DND-41 (cell line): ENCODE measurements at places on chromosomes 16 and 17.

- H3K4me3 ChIP-seq = no peak overlapping the region
- H3K4me1 ChIP-seq = no peaks in the 10 kb centered on the region
- H3K36me3 ChIP-seq = no peaks in the 10 kb centered on the region
- DNase-seq = no peak
These were observed 441.6 kb upstream of the SALL1 start for GRCh38 chr16:51592535-51593300.

- H3K27me3 ChIP-seq = no peaks in the 10 kb centered on the region
- H3K27ac ChIP-seq = no peak overlapping the region
- H3K4me1 ChIP-seq = no peaks in the 10 kb centered on the region
- H3K4me3 ChIP-seq = no peak overlapping the region
- no peak for DNase-seq
These were observed 881.3 kb downstream of the CDH11 start for GRCh38 chr16:64240586-64240985.

GRCh38 chr17:48663134-48663924 lies 37.2 kb upstream of the HOXB9 start:
- no peaks in the 10 kb centered on the region for H3K36me3 ChIP-seq
- H3K4me1 ChIP-seq = no peaks in the 10 kb centered on the region
- DNase-seq = no peak

- H3K4me1 ChIP-seq = no peaks in the 10 kb centered on the region
- H3K27me3 ChIP-seq = peaks cover 5% of the 10 kb centered on the region
- H3K27ac ChIP-seq = no peak overlapping the region
- DNase-seq = no peak
- H3K4me3 ChIP-seq = no peak overlapping the region
These were observed 9.7 kb upstream of the SNF8 start for GRCh38 chr17:48954300-48954755.

DNA sequence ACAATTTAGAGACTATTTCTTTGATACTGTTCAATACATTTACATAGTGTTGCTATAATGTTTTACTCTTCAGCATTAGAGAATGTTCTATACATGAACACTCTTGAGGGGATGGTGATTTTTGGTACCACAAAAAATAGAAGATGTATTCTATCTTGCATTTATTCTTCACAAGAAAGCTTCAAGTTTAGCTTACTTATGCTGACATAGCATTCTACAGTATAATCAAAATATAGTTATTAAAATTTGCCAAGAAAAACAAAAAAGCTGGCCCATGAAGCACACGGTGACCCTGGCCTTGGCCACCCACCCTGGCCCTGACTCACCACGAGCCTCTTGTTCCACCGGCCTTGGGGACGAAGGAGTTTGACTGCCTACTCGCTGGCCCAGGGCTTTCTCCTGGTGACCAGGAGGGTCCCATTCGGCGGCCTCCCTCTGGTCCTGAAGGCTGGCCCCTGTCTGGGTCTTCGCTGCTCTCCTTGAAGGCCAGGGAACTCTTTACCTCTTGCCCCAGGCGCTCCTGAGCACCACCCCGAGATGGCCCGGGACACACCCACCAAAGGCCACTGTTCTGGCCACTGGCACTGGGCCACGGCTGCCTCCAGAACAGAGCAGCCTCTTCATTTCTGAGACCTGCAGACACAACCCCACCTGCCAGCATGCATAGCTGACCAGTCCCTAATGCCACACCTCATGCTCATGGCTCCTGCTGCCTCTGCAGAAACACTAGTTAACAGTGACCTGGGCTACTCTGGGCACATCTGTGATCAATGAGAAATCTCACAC lies 22.5 kb upstream of the ICAM2 start:
- no peak overlapping the region for H3K4me3 ChIP-seq
- peaks cover 27% of the 10 kb centered on the region for H3K36me3 ChIP-seq
- DNase-seq = no peak
- H3K27me3 ChIP-seq = no peaks in the 10 kb centered on the region

DNA sequence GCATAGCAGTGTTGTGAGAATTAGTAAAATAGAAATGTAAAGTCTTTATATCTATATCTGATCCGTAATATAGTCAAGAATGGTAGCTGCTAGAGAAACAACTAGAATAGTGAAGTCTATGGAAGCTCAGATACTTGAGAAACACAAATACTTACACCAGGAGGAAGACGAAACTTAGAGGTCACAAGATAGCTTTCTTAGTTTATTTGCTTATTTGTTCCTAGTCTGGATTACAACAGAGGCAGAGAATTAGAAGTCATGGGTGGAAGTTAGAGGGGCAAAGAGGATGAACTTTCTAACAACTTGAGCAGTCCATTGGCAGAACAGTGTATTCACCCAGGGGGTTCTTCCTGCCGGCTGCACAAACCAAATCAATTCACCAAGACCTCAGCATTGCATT lies 13.9 kb downstream of the GNGT2 start:
- no peak for DNase-seq
- peaks cover 13% of the 10 kb centered on the region for H3K4me1 ChIP-seq
- H3K27me3 ChIP-seq = no peaks in the 10 kb centered on the region

- no peak overlapping the region for H3K4me3 ChIP-seq
- no peak overlapping the region for H3K27ac ChIP-seq
- no peaks in the 10 kb centered on the region for H3K36me3 ChIP-seq
These were observed 26.2 kb downstream of the ENDOV start for GRCh38 chr17:80441133-80441578.

DNA sequence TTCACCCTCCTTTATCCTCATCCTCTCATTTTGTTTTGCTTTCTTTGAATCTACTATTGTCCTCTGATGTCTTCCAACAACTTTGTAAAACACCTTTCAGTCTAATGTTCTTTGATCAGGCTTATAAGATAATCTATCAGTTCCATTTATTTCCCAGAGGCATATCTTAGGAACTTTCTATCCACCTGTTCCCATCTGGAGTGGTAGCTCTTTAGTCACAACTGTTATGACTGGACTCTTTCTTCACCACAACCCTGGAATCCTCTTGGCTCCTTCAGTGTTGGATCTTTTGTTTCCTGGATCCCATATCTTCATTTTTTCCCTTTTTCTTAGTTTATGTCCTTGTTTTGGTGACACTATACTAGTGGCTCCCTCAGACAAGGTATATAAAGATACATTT lies 23.5 kb downstream of the RPS6KB1 start:
- no peak for DNase-seq
- no peaks in the 10 kb centered on the region for H3K4me1 ChIP-seq
- H3K27me3 ChIP-seq = no peaks in the 10 kb centered on the region
- H3K27ac ChIP-seq = no peak overlapping the region
- H3K4me3 ChIP-seq = no peak overlapping the region

DNA sequence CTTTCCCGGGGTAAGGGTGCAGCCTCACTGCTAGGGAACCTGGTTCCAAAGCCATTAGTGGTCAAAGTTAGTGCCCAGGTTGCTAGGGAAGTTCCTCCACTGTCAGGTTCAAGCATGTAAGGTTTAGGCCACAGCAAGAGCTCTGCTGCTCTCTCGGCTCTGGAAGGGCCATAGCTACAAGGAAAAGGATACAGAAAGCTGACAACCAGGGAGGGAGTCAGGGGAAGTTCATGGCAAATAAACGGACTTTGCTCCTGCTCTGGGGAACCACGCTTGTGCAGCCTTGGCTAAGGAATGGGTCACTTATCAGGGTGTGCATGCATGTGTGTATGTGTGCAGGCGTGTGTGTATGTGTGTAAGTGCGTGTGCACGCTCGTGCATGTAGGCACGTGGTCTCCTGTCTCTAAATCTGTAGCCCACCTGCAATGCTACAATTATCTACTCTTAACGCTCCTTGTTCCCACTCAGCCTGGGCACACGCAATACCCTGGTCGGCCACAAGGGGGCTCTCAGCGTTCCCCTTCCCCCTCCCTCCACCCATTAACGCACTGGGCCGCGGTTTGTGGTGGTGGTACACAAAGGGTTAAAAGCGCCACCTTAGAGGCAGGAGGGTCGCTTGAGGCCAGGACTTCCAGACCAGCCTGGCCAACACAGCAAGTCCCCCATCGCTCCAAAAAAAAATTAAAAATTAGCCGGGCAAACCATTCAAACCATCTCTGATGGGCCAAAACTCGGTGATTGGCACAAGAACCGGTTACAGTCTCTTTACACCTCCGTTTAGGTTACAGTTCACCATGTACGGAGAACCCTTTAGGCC lies 48.4 kb upstream of the KDM8 start:
- H3K36me3 ChIP-seq = no peaks in the 10 kb centered on the region
- H3K27me3 ChIP-seq = no peaks in the 10 kb centered on the region
- peak; percentile 76 for DNase-seq
- no peak overlapping the region for H3K4me3 ChIP-seq
- peak overlapping the region; percentile 36; the same call in 1 of the 2 replicates for H3K27ac ChIP-seq
- peaks cover 8% of the 10 kb centered on the region for H3K4me1 ChIP-seq

DNA sequence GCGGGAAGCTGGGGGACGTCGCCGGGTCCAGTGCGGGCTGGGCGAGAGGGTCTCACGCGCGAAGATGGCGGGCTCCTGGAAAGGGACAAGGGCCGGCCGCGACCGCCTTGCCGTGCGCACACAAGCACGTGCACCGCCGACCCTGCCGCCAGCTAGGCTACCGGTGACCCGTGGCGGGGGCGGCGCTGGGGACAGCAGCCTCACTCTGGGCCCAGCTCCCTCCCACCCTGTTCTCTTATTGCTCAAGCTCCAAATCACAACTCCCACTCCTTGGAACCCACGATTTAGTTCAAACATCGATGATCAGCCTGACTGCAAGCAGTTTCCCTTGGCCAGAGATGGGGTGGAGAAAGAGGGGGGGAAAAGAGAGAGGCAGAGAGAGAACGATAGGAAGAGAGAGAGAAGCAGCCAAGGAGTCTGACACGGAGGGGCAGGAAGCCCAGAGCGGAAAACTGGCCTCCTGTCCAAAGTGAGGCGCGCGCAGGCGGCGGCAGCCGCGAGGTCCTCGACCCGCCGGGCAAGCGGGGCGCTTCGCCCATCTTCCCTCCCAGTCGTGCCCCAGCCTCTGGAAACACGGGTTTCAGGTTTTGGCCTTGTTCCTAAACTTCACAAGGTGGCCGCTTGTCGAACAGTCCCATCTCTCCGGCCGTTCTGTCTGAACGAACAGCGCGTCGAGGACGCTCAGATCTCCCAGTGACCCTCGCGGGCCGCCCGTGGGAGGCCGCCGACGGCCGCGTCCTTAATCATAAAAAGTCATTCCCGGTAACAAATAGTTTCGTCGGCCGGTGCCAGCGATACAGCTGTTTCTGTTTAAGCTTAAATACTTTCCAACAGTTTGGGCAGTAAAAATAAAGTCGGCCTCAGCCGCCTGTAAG lies 1.7 kb upstream of the CBX8 start:
- H3K4me1 ChIP-seq = peaks cover 64% of the 10 kb centered on the region
- H3K27me3 ChIP-seq = peaks cover 32% of the 10 kb centered on the region
- H3K4me3 ChIP-seq = peak overlapping the region; percentile 60

GRCh38 chr17:7346761-7347614 lies 5.0 kb upstream of the KCTD11 start:
- no peak for DNase-seq
- H3K36me3 ChIP-seq = peaks cover 55% of the 10 kb centered on the region
- no peak overlapping the region for H3K27ac ChIP-seq
- no peaks in the 10 kb centered on the region for H3K27me3 ChIP-seq
- H3K4me1 ChIP-seq = no peaks in the 10 kb centered on the region
- no peak overlapping the region for H3K4me3 ChIP-seq
